ENCODE measurements at places on chromosomes 3 and 15.

- no peak for DNase-seq
Measured at GRCh38 chr15:60118146-60118545, 114.0 kb downstream of the FOXB1 start.

GRCh38 chr3:33146791-33147445 is 33.1 kb downstream of the CRTAP start:
- no peak for DNase-seq

DNA sequence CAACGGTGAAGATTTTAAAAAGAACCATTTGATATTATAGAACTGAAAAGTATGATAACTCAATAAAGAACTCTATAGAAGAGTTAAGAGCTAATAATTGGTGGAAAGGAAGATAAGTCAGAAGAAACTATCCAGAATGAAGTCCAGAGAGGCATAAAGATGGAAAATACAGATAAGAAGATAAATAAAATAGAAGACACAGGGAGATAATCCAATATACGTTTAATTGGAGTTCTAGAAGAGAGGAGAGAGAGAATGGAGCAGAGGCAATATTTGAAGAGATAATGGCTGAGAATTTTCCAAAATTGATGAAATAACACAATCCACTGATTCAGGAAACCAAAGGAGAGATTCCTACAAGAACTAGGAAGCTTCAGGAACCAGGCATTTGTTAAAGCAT is 49.8 kb upstream of the EPHB3 start:
- no peak for DNase-seq

DNA sequence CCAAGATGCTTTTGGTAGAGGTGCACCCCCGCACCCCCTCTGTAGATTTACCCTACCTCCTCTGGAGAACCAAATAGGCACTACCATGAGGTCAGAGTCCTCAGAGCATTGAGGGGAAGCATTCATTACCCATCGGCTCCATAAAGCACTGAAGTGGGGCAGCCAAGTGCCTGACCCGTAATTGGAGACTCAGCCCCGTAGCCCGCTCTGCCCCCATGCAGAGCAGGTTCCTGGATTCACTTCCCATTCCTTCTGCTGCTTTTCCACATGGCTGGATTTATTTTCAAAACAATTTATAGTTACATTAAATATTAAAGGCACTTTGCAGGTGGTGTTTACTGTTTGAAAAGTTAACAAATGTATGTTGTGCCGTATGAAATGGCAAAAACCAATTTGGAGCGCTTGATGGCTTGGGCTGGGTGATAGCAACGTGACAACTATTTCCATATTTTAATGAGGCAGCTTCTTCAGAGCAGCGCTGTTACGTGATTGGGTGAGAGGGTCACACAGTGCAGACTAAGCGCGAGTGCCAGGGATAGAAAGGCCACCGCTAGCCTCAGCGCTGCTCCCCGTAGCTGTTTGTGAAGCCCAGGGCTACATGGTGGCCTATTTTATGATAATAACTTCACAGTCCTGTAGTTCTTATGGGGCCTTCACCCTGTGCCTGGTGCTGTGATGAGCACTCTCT is 373.8 kb upstream of the PROK2 start:
- no peak for DNase-seq

DNA sequence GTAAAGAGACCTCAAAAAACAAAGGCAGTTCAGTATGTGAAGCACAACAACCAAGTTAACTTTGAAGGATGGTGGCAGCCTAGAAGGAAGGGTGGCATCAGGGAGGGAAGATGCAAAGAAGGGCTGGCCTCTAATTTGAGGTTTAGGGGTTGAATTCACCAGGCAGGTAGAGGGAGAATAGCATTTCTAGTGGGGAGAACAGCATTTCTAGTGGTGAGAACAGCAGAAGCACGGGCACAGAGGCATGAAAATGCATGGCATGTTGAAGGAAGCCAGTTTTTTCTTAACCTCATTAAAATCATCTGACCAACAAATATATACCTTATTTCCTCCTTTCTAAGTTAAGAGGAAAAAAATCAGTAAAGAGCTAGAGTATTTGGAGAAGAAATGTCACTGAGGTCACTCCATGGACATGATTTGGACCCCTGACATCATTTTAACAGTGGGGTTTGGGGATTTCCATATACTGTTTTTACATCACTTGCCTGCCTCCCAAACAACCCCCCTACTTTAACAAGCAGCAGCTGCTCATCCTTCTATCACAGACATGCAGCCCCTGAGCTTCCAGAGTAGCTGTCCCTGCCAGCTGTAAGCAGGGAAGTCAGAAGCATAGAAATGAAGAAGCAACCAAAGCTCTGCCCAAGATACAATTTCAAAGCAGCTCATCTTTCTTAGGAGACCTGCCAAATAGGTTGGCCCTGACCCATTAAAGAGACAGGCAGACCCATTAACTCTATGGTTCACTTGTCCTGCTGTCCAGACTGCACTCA is 2.4 kb upstream of the POPDC2 start:
- no peak for DNase-seq

DNA sequence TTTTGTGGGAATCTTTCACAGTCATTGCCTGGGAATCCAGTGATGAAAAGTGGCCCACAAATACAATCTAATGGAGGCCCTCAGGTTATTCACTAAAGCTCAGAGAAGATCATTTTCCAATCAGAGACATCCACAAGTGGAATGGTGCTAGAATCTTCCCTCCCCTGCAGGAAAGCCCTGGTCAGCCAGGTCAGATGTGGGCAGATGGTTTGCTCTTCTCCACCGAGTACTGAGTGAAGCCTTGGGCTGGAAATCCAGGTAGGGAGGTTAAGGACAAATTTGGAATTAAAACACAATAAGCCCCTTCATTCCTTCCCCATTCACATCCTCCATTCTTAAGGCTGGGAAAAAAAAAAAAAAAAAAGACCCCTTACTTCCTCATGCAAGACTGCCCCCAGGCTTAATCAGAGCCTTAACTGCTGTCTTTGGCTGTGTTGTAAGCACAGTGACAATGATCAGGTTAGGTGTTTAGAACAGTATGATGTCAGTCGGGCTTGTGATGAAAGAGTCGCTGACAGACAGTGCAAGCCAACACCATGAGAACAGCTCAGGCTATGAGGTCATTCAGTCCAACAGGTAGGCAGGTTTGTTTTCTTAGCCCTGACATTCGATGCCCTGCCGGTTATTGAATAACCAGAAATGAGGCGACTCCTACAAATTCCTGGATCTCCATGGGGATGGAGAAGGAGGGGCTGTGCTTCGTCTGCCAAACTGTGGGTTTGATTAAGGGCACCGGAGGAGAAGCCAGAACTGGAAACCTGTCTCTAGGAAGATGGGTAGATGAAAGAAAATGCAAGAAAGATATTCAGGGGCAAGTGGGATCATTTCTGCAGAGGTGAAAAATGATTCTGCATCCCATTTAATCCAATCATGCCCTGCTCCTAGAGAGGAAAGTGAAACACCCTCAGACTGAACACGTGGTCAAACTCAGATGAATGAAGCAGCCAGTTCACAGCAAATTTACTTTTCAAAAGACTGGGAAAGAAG is 23.5 kb upstream of the HES1 start:
- no peak for DNase-seq

DNA sequence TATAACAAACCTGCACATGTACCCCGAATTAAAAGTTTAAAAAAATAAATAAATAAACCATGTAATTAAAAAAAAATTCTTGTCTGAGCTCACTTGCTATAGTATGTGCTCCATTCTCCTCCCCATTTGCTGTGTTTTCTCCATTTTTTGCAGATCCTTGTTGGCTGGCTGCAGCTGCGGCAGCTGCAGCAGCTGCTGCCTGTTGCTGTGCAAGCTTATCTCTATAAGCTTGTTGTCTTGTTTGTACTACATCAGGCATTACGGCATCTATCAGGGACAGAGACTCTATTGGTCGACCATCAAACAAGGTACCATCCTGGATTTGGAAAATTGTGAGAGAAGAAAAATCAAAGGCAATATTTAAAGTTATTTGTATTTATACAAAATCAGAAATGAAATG is 145.9 kb downstream of the TBL1XR1 start:
- DNase-seq, result no peak

GRCh38 chr3:195194559-195195206 is 76.3 kb downstream of the XXYLT1 start:
- DNase-seq, result peak; percentile 28

GRCh38 chr15:83561661-83562060 is 92.3 kb upstream of the ADAMTSL3 start:
- DNase-seq, result no peak

GRCh38 chr15:78830514-78831228 is 19.4 kb upstream of the ADAMTS7 start:
- DNase-seq, result no peak

GRCh38 chr15:76495487-76495886 is 158.9 kb downstream of the ISL2 start:
- no peak for DNase-seq

DNA sequence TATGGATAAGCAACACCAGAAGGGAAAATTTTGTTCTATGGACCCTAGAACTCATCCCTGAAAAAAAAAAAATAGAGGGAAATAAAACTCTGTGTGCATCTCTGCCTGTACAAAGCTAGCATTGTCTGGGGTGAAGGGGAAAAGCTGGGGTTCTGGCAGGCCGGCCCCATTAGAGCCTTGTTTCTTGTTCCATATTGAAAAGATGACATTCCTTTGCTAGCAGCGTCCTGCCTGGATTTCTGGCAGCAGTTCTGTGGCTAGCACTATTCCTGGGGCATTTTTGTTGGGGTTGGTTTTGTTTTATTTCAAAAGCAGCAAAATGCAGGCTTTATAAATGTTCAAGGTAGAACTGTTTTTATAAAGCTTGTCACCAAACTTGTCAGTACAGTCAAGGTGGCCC is 45.2 kb downstream of the RARB start:
- DNase-seq, result no peak

DNA sequence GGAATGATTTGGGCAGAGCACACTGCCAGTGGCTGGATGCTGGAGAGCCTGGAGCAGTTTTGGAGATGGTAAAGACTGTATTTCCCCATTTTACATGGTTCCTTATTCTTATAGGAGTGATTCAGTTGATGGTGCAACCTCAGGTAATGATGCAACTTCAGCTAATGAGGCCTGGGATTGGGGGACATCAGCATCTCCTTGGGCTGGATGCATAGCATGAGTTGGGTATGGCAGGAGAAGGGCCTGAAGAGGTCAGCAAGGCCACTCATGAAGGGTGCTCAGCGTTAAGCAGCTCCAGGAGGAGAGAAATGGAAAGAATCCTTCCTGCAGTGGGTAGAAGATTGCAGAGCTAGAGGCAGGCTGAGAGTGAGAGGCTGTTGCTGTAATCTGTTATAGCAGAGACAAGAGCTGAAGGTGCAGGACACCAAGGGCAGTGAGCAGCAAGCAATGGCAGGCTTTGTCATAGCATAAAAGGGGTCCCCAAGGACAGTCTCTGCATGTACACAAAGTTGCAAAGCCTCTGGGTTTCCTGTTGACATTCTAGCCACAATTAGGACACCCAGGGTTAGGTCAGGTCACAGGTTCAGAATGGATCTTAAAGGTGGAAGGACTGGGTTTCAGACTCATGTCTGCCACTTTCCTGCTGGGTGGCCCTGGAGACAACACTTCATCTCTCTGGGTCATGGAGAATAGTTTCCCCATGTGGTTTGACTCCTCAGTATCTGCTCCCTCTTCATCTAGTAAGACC is 29.5 kb upstream of the SNRK start:
- no peak for DNase-seq

DNA sequence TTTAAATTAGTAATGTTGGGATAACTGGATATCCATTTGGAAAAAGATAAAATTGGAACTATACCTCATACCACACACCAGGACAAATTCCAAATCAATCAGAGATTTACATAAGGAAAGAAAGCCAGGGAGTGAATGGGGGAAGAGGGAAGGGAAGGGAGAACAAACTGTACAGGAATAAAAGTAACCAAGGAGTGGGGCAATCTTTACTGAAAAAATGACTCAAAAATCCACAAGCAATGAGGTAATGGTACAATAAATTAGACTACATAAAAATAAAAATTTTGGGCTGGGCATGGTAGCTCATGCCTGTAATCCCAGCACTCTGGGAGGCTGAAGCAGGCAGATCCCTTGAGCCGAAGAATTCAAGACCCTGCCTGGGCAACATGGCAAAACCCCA is 82.6 kb downstream of the MLH1 start:
- DNase-seq, result no peak

DNA sequence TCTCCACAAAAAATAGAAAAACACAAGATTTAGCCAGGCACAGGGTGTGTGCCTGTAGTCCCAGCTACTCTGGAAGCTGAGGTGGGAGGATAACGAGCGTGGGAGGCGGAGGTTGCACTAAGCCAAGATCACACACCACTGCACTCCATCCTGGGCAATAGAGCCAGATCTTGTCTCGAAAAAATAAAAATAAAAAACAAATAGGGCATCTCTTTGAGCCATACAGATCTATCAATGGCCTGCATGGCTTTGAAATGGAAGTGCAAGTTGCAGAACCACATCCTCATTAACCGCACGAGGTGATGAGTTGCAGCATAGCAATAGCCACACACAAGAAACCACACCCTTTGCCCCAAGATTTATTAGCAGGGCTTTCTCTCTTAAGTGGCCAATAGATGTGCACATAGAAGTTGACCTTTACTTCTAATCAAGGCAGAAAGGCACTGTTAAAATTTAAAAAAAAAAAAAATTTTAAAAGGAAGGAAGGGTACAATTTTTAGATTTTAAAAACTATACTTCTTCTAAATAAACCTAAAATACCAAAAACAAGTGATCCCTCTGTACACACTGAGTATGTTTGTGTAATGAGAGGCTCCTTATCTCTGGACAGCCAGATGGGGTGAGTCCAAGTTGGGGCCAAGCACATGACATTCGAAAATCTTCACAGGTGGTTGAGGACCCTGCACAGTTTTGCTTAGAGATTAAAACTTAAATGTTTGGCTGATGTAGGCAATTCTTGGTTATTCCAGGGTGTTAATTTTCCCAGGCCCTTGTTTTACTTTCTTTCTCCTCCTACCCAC is 53.4 kb downstream of the FILIP1L start:
- DNase-seq, result no peak

DNA sequence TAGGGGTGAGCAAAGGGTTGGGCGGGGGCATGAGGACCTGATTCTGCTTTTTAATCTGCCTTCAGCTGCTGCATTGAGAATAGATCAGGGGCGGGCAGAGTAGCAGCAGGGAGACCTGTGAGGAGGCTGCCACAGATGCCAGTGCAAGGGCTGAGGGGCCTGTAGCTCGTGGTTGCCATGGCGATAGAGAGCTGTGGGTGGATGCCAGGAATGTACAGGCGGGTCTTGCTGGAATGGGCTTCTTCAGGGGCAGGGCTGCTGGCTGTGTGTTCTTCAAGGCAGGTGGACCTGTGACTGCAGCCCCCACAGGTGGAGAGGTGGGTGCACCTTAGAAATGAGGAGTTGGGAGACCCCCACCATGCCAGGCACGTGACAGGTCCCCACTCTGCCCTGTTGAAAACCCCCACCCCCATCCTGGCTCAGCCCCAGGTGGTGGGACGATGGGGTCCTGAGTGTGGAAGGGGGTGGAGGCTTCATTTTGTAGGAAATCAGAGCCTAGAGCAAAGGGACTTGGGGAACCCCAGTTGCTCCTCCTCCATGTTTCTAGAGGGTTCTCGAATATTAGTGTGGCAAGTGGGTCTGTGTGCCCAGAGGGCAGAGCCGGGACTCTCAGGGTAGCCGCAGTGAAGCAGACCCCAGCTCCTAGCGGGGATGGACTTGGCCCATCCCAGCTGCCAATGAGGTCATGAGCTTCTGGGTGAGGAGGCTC is 38.3 kb downstream of the SLC6A6 start:
- no peak for DNase-seq
